HAP-1 (cell line): ENCODE measurements at places on chromosomes 13 and 19.
A peak's percentile ranks its signal among the peaks of the same experiment; 100 is the strongest.

GRCh38 chr19:51548213-51548651 is 16.8 kb upstream of the SIGLEC6 start:
- no peak for DNase-seq

DNA sequence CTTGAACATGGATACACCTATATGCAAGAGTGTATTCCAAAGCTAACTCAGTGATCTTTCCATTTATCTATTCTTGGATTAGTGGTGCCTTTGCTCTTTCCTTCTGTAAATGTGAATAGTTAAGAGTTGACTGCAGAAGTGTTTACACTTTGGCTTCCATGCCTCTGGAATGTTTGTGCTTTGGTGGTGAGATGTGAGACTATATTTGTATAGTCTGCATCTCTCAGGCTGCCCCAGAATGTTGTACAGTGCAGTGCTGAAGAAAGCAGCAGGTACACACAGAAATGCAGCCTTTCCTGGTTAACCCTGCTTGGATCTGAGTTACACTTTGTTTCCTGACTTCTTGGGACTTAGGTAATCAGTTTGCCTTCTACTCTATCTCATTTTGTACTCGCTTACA is 90.2 kb downstream of the DNAJC15 start:
- DNase-seq: no peak

DNA sequence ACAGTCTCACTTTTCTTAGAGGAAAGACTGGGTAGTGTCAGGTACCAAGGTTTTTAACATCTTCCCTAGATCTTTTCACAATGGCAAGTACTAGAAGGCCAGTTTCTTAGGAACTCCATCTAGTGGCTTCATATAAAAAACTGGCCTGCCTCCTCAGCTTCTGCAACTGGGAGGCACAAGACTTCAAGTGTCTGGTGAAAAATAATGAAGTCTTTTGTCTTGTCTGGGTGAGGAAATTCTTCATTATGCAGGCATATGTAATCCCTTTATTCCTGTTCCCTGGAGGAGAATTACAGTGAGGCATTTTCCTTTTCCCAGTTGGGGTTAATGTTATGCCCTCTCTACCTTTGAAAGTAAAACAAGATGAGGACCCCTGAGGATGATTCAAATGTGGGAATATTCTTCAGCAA is 300.5 kb downstream of the NALCN start:
- peak; percentile 10 for DNase-seq

DNA sequence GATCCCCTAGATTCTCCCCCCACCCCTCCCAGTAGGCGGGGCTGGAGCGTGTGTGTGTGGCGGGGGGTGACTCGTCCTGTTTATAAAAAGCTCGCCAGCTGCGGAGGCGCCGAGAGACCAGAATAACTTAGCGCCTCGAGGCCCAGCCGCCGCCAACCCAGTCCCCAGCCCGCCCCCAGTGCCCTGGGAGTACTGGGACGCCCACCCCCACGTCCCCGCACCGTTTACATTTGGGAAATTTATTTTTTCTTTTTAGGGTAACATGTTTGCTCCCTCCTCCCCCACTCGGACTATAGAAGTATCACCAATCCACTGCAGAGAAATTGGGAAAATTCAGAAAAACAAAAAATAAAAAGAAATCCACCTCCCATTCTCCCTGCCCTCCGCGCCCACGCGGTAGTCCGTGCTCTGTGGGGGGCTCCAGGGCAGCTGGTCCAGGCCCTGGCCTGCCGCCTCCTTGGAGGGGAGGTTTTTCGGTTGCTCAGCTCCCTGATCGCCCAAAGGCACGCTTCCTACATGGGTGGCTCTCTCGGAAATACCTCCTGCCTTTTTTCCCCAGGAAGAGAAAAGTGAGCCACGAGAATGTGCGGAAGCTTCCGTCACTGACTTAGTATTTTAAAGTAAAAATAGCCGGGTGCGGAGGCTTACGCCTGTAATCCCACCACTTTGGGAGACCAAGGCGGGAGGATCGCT is 1.5 kb upstream of the RAB3A start:
- peak; percentile 24 for DNase-seq

GRCh38 chr19:28022506-28022905 is 1190.4 kb downstream of the UQCRFS1 start:
- no peak for DNase-seq

- no peak for DNase-seq
Observed at GRCh38 chr19:39128516-39129079, 3.0 kb downstream of the PAK4 start.

DNA sequence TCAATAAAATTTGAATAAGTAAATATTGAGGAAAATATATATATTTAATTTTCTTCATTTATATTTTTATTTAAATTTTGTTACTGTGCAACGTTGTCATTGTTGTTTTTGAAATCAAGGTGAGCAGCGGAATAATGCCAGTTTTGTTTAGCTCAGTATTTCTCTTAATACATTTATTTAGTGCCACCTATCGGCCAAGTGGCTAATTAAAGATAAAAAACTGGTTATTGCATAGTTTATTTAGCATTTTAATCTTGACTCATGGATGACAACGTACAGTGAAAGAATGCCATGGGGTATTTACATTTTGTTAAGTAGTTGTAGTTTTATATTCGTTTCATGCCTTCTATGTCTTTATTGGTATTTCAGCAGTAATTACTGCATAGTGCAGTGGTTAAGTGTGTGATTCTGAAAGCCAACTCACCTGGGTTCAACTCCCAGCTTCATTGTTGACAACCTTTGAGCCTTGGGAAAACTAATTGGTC is 265.9 kb downstream of the MYO16 start:
- DNase-seq: no peak

- no peak for DNase-seq
Observed at GRCh38 chr13:37748913-37749312, 120.7 kb downstream of the TRPC4 start.

- DNase-seq: peak; percentile 76
Observed at GRCh38 chr13:53151336-53152056, 122.9 kb downstream of the OLFM4 start.

DNA sequence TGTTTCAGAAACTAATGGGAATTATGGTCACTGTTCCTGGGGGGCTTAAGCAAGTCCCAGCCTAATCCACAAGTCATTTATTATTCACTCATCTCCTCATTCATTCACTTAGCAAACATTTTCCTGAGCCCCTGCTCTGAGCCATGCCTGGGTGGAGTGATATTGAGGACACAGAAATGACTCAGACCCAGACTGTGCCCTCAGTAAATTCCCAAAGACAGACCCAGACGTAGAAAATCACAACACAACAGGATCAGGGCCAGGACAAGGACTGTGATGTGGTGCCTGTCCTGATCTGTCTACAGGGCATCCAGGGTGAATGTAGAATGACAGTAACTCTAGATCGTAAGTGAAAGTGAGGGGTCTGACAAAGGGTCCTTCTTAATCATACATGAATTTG is 7.0 kb upstream of the SPACA6 start:
- no peak for DNase-seq

GRCh38 chr19:19777692-19778091 is 43.9 kb downstream of the ZNF506 start:
- DNase-seq: no peak

- DNase-seq: no peak
Observed at GRCh38 chr19:49470615-49470978, 3.4 kb upstream of the FLT3LG start.

GRCh38 chr13:41962994-41963393 is 2.1 kb upstream of the VWA8 start:
- DNase-seq: no peak

DNA sequence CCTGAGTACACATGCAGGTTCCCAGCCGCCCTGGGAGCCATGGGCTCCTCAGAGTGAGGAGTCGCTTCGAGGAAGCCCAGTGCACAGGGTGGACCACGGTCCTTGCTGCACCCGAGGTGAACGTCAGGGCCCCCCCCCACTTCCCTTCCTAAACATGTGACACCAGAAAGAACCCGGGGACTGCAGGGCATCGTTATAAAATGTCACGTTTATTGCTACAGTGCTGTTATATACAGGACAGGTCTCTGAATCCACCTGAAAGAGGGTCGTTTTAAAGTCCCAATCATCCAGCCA is 3.8 kb upstream of the UQCR11 start:
- no peak for DNase-seq

- DNase-seq: peak; percentile 38
Observed at GRCh38 chr19:48716562-48717291, 2.8 kb downstream of the MAMSTR start.

DNA sequence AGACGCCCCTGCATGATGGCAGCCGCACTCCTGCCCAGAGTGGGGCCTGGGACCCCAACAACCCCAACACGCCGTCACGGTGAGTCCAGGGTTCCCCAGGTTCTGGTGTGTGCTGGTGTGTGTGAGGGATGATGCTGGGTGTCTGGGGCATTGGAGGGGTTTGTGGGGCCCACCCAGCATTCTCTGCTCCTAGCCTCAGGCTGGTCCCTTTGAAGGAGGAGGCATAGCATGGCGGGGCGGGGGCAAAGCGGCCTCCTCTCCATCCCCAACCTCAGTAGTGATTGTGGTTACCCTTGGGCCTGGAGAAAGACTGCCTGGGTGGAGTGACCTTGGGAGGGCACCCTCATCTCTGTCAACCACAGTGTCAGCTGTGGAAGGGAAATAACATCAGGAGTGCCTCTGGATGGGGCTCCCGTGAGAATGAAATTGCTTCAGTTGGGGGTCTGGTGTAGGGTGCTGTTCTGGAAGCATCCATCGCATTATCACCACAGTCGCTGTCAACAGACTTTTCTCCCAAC is 7.1 kb upstream of the TIMM50 start:
- no peak for DNase-seq

DNA sequence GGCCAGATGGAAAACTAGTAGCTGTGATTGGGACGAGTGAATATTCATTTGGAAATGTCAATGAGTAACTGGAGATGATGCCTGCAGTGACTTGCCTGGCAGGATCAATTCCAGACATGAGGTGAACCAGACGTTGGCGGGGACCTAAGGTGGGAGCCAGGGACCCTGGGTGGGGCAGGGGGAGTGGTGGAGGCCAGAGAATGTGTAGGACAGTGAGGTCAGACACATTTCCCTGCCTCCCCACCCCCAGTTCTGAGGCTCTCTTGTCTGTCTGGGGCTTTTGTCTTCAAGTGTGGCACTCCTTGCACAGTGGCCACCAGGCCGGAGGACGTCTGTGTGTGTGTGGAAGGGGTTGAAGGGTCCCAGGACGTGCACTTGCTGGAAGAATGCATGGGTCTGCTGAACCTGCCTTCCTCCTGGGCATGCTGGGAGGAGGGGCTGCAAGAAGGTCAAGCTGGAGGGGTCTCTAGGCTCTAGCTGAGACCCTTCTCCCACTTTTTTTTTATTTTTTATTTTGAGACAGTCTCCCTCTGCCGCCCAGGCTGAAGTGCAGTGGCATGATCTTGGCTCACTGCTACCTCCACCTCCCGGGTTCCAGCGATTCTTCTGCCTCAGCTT is 51.6 kb downstream of the CHST8 start:
- DNase-seq: no peak

DNA sequence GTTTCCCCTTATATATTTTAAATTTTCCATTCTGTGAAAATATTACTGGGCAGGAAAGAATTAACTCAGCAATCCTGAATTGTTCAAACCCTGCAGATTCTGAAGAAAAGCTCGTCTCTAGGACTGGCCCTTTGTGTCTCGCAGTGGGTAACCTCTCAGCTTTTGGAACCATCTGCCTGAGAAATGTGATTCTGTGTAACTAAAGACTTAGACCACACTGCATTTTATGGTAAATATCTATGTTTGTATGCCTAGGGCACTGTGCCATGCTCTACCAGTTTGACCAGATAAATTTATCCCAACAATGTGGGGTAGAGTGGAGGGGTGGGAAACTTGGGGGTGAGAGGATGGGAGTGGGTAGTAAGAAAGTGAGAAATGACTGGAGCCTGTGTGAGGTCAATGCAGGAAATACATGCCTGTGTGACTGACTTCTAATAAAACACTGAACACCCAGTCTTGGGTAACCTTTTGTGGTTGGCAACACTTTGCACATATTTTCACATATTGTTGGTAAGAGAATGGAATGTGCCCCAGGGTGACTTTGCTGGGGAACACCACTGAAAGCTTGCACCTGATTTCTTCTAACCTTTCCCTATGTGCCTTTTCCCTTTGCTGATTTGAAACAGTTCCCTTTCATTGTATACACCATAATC is 1181.9 kb downstream of the OLFM4 start:
- no peak for DNase-seq

DNA sequence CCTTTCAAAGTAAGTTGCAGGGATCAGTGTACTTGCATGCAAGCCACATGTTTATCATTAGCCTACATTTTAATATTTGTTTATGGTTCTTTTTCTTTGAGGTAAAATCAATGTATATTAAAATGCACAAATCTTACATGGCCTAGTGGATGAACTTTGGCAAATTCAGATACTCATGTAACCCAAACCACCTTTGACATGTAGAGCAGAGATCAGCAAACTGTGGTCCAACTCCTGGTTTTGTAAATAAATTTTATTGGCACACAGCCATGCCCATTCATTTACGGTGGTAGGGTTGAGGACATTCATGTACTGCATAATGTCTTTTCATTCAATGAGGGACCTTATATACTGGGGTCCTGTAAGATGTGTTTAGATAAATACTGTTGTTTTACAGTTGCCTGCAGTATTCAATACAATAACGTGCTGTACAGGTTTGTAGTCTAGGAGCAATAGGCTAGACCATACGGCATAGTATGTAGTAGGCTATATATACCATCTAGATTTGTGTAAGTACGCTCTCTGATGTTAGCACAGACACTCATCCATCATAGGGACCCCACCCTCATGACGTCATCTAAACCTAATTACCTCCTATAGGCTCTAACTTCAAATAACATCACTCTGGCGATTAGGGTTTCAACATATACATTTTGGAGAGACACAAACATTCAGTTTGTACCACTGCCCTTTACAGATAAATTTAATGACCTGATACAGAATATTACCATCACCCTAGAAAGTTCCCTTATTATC is 5.7 kb downstream of the NDFIP2 start:
- no peak for DNase-seq

DNA sequence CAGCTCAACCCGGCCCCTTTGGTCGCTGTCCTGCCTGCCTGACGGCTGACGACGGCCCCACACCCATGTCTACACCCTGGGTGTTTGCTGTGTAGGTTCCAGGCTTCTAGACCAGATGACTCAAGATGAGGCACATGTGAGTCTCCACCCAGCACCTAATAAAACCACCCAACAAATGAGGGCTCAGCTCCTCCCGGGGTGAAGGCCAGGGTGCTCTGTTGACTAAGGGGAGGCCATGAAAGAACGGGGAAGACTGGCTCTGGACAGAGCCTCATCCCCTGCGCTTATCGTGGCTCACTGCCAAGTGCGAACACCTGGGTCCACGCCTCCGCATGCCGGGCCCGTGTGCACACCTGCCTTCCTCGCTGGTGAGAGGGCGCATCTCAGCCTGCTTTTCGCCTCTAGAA is 39.6 kb downstream of the COL4A2 start:
- no peak for DNase-seq

DNA sequence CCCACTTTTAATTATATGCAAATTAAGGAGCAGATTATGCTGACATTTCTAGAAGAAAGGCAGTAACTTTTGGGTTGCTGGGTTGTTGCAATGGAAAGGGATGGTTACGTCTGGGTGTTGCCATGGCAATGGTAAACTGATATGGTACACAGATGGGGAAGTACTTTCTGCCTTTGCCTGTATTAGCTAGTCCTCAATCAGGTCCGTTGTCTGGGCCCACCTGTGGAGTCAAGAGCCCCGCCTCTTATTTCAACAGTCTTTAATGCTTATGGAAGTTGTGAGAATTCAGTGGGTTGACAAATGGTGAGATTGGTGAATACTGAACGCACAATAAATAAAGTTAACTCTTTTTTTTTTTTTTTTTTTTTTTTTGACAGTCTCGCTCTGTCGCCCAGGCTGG is 30.6 kb upstream of the DPP9 start:
- DNase-seq: no peak
